IMR-90 (cell line): ENCODE measurements at places on chromosomes 4 and X. TPM values are rescaled to one million over a fixed set of nuclear protein-coding genes. Genes with fewer than 3 reads are reported as not detected.

LRRC66 gene
- under 0.01 and 0.18 TPM in 2 replicates for total RNA-seq

VCX gene
- not detected in 2 replicates for total RNA-seq

NRK gene
- total RNA-seq, result 2.7 and 3.6 TPM in 2 replicates

NDST3 gene
- under 0.01 and 0.18 TPM in 2 replicates for total RNA-seq

NPNT gene
- not detected in 2 replicates for total RNA-seq

KCNE5 gene
- 0.18 and 0.28 TPM in 2 replicates for total RNA-seq

ANOS1 gene
- total RNA-seq, result under 0.01 TPM in 2 replicates

BGN gene
- total RNA-seq, result 10.0 and 11.3 TPM in 2 replicates

ABCE1 gene
- 212 and 219 TPM in 2 replicates for total RNA-seq

ODAM gene
- not detected in 2 replicates for total RNA-seq

CDX4 gene
- not detected in 2 replicates for total RNA-seq

RAI2 gene
- total RNA-seq, result not detected in 2 replicates

TEX11 gene
- total RNA-seq, result not detected in 2 replicates

THOC2 gene
- 58.8 and 93.9 TPM in 2 replicates for total RNA-seq

RNF150 gene
- total RNA-seq, result 10.6 and 18.1 TPM in 2 replicates

ADH1B gene
- total RNA-seq, result under 0.01 and 0.36 TPM in 2 replicates

SCD5 gene
- 12.4 and 17.2 TPM in 2 replicates for total RNA-seq

MAGEA9B gene
- not detected in 2 replicates for total RNA-seq

SLC4A4 gene
- total RNA-seq, result 16.8 and 23.9 TPM in 2 replicates

TIMM17B gene
- total RNA-seq, result 25.6 and 28.7 TPM in 2 replicates

MAPK10 gene
- 6.4 and 6.5 TPM in 2 replicates for total RNA-seq

TEX13C gene
- total RNA-seq, result not detected in 2 replicates

TXK gene
- not detected in 2 replicates for total RNA-seq

AMMECR1 gene
- total RNA-seq, result 11.3 and 19.4 TPM in 2 replicates

P2RY4 gene
- not detected in 2 replicates for total RNA-seq

CLGN gene
- total RNA-seq, result 0.36 and 1.4 TPM in 2 replicates

WDR45 gene
- 25.3 and 40.7 TPM in 2 replicates for total RNA-seq

GPR34 gene
- total RNA-seq, result not detected in 2 replicates

FATE1 gene
- total RNA-seq, result not detected in 2 replicates

PAGE2B gene
- total RNA-seq, result not detected in 2 replicates
